ENCODE measurements at places on chromosomes 3 and 15.

- DNase-seq = no peak
These were observed 147.4 kb downstream of the CMSS1 start for GRCh38 chr3:99965077-99965476.

GRCh38 chr3:44048196-44048924 is 193.3 kb upstream of the TOPAZ1 start:
- no peak for DNase-seq

DNA sequence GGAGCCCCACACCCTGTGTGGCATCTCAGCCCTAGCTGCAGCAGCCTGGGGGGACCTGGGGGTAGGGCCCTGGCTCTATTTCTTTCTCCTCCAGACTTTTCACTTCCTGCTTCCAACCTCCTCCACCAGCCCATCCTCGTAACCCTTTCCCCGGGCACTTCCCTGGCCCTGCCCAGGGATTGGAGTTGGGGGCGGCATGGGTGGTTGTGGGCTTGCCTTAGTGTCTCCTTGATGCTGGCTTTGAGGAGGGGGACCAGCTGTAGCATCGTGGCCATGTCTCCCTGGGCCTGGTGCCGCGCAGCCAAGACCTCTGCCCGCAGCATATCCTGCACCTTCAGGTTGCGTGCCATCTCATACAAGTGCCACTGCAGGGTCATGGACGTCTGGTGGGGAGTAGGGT is 28.1 kb downstream of the CYP11A1 start:
- DNase-seq = no peak

DNA sequence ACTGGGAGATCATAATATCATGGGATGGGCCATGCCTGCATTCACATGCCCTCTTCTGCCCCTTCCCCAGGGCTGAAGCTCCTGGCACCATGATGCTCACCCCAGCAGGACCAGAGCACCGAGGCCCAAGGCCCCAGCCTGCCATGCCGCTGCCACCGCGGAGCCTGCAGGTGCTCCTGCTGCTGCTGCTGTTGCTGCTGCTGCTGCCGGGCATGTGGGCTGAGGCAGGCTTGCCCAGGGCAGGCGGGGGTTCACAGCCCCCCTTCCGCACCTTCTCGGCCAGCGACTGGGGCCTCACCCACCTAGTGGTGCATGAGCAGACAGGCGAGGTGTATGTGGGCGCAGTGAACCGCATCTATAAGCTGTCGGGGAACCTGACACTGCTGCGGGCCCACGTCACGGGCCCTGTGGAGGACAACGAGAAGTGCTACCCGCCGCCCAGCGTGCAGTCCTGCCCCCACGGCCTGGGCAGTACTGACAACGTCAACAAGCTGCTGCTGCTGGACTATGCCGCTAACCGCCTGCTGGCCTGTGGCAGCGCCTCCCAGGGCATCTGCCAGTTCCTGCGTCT is 5.6 kb downstream of the PLXNA1 start:
- DNase-seq = no peak

GRCh38 chr3:33956206-33956605 is 157.8 kb downstream of the PDCD6IP start:
- no peak for DNase-seq

- DNase-seq = no peak
These were observed 51.5 kb downstream of the EOMES start for GRCh38 chr3:27670619-27671018.

- DNase-seq = no peak
These were observed 141.9 kb upstream of the SGO1 start for GRCh38 chr3:20327889-20328288.

GRCh38 chr3:177513815-177514610 is 316.7 kb upstream of the TBL1XR1 start:
- no peak for DNase-seq

DNA sequence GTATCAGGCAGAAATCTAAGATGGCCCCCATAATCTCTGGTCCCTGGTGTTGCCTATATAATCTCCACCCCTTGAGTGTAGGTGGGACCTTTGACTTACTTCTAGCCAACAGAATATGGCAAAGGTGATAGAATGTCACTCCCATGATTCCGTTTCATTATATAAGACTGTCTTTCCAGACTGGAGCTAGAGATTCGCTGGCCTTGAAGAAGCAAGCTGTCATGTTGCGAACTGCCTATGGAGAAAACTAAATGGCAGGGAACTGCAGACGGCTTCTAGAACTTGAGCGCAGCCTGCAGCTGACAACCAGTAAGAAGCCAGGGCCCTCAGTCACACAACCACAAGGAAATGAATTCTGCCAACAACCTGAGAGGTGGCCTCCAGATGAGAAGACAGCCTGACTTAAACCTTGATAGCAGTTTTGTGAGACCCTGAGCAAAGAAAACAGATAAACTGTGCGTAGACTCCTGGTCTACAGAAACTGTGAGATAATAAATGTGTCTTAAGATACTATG is 2.2 kb upstream of the KPNA1 start:
- DNase-seq = no peak

DNA sequence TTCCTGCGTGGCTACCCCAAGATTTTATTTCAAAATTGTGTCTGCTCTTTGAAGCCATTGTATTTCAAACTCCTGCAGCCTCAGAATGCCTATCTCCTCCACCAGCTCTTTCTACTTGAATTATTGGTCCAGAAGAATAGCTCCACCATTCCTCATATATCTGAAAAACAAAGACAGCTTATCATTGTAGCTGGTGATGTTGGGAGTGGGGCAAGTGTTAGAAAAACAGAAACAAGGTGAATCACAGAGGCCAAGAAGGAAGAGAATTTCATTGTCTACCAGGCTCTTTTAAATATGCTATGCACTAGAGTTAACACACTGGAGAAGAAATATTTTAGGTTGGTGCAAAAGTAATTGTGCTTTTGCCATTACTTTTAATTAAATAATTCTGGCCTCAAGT is 307.9 kb upstream of the ROPN1 start:
- no peak for DNase-seq

DNA sequence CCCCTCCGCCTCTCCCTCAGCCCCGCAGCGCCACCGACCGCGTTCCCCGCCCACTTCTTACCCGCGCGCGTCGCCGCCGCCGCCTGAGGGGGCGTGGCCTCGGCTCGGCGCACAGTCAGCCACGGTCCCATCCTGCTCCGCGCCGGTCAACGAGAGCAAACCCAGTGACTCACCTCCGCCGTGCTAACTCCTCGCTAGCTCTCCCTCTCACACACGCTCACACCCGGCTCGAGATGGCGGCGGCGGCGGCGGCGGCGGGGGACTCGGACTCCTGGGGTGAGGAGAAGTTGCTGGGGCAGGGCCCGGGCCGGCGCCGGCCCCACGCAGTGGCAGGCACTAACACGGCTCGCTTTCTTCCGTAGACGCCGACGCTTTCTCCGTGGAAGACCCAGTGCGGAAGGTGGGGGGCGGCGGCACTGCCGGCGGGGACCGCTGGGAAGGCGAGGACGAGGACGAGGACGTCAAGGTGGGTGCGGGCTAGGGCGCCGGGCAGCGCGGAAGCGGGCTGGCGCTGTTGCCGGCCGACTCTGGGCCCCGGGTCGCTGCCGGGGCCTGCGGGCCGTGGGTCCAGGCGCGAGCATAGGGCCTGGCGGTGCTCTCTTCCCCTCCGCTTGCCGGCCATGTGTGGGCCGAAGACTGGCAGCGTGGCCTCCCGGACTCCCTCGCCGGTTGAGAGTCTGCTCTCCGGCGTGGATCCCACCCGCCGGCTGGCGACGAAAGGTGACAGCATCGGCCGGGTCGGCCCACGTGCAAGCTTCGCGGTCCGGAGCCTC is at the start of gene EIF3J:
Gene EIF3J (plus strand): TSS at position 186 of the 773 bp plus-strand sequence. CDS start 48 bp downstream, at position 234.
- peak; percentile 90 for DNase-seq

DNA sequence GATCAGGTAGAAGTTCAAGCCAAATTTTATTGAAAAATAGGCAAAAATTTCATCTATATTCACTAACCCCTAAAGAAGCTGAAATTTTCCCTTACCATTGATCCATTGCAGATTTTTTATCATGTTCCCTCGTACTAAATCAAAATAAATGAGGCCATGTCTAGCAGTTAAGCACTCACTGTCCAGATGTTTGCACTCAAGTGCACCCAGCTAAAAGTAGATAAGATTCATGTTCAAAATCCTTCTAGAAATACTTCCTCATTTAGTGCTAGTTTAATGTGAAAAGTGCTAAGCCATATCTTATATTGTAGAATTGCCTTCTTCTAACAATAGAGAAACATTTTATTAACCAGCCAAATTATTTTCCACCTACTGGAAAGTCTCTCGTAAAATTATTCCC is 164.7 kb upstream of the UBE2E2 start:
- DNase-seq = no peak

- peak; percentile 68 for DNase-seq
These were observed 6.3 kb downstream of the LRRC31 start for GRCh38 chr3:169863458-169863899.

- no peak for DNase-seq
These were observed 100.6 kb downstream of the KLHL25 start for GRCh38 chr15:85694091-85694490.

Measured in activated CD4-positive, alpha-beta T cell treated with anti-CD3 and anti-CD28 coated beads, Interleukin-2, amount 50 U/mL, for 24 hours (primary cell).